Activated gamma-delta T cell treated with Interleukin-2 at 50 U/mL for 16 hours (primary cell): ENCODE measurements at places on chromosomes 12 and 14.

DNA sequence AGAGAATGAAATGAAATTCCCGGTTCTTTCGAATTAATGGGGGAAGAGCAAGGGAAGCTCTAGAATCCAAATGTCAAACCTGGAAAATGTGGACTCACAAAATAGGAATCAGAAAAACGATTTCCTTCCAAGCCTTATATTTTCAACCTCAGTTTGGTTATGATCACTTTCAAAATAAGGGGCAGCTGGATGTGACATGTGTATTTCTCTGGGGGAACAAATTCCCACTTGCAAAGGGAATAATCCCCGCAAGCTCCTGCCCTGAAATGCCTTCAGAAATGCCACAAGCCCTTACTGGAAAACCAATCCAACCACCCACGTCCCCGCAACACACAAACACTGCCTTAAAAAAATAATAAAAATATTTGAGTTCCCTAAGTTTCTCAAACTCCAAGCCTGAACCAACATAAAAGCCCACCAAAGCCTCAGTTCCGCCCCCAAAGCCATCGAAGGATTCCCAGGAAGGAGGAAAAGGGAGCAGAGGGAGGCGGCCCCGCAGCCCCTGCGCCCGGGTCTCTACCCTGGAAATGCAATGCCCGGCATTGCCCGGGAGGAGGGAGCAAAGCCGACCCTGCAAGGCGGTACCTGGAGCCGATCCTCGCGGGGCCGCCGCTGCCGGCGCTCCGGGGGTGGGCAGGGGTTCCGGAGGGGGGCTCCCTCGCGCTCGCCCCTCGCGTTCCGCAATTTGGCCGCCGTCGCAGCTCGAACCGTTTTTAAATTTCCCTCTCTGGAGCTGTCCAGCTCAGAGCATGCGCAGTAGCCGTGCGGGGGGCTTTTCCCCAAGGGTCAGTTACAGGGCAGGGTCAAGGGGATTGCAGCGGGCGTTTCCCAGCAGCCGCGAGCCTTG, at the start of gene FOXN4:
Gene FOXN4, minus strand, starts transcription at position 751 of the 847 bp plus-strand sequence. CDS start 963 bp downstream, outside the sequence.
- DNase-seq: no peak

DNA sequence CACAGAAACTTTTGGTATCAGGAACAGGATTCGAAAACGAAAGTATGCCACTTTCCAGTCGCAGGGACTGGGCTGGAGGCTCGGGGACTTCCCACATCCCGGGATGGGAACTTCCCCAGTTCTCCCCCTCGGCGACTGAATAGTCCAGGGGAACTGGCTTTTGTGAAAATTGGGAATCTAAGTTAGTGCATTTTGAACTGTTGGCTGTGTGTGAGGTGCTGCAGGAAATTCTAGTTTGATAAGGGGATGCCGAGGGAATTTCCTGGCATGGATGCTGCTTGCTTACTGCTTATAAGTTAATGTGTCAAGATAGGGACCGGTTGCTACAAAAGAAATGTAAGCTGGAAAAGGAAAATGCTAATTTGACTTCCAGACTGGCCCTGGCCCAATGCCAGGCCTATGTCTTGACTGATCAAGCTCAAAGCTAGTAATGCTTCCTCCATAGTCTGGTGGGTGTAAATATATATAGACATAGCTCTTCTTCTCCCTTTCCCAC, 73.4 kb upstream of the EIF5 start:
- DNase-seq: no peak

- DNase-seq: no peak
Observed at GRCh38 chr12:90924406-90924805, 30.6 kb downstream of the CCER1 start.

- DNase-seq: no peak
Observed at GRCh38 chr12:80184926-80185325, 85.6 kb downstream of the OTOGL start.

DNA sequence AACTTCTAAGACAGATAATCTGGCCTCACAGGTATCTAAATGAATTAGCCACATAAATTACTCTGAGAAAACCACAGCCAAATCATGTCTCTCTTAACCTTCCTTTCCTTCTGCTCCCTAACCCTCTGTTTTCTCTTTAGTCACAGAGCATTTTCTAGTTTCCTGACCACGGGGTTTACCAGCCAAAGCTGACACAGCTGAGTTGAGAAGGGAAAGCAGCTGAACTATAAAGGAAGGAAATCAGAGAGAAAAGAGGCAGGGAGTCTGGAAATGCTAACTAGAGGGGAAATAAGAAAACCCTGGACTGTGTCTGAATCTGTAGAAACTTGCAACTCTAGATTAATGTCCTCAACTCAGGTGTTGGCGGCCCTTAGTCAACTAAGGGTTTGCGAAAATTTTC, 24.4 kb downstream of the ANKS1B start:
- DNase-seq: no peak

GRCh38 chr12:92471551-92471950, 231.2 kb upstream of the PLEKHG7 start:
- no peak for DNase-seq

DNA sequence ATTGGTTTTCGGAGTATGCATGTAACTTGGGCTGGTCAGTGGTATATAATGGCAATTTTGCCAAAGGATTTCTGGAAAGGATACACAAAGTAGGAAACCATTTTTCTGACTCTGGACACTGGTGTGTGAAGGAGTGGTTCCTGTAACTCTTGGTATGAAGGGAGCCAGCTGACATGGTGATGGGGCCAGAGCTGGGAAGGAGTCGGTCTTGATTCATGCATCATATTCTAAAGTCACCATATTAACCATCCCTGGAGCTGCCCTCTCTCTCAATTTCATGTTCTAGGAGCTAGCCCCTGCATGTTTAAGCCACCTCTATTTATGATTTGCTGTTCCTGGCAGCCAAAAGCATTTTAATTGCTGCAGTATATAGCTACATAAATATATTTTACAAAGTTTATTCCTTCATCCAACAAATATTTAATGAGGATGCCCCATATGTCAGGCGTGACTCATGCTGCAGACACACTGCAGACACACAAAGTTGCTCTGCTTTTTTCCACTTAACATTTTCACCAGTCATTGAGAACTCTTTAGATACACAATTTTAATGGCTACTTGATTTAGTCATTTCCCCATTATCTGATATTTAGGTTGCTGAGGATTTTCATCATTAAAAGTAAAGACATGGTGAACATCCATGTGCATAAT, 78.7 kb upstream of the PSMC1 start:
- DNase-seq: no peak
